ENCODE measurements at places on chromosomes 3 and 15.
A peak's percentile ranks its signal among the peaks of the same experiment; 100 is the strongest.

DNA sequence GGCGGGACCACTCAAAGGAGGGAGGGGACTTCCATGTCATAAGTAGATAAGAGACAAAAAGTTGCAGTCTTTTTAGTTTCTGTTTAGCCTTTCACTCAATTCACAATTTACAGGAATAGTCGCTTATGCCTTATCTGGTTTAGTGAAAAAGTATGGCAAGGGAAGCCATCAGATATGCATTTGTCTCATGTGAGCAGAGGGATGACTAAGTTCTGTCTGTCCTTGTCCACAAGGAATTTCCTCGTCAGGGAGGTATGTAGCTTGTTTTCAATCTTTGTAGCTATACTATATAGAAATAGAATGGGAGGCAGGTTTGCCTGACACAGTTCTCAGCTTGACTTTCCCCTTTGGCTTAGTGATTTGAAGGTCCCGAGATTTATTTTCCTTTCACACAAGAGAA, 882.8 kb downstream of the NAALADL2 start:
- DNase-seq = no peak

DNA sequence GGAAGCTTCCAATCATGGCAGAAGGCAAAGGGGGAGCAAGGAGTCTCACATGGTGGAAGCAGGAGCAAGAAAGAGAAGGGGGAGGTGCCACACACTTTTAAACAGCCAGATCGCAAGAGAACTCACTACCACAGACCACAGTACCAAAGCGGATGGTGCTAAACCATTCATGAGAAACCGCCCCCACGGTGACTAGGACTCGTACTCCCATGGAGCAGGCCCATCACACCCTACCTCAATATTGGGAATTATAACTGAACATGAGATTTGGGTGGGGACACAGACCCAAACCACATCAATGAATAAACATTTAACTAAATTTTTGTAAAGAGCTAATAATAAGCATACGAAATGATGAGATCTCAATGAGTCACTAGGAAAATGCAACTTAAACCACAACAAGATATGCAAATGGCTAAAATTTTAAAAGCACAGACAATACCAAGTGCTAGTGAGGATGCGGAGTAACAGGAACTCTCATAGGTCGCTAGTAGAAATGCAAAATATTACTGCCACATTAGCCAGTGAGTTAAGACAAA, 10.0 kb downstream of the MRPS25 start:
- no peak for DNase-seq

DNA sequence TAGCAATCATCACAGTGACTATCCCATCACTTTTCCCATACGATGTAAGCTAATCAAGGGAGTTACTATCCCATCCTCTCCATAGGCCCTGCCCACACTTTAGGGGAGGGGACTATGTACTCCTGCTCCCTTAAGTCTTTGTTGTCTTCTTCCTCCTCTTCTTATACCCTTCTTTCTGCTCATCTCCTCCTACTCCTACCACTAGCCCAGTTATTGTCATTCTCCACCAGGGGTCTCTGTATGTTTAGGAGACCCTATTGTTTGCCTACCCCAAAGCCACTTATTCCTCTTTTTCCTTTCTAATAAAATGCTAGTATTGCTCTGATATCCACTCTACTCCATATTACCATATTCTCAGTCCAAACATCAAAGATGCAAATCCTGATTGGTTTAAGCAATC, 27.8 kb downstream of the STAC start:
- peak; percentile 9 for DNase-seq

GRCh38 chr15:79682285-79682684, 214.5 kb downstream of the MTHFS start:
- DNase-seq = no peak

DNA sequence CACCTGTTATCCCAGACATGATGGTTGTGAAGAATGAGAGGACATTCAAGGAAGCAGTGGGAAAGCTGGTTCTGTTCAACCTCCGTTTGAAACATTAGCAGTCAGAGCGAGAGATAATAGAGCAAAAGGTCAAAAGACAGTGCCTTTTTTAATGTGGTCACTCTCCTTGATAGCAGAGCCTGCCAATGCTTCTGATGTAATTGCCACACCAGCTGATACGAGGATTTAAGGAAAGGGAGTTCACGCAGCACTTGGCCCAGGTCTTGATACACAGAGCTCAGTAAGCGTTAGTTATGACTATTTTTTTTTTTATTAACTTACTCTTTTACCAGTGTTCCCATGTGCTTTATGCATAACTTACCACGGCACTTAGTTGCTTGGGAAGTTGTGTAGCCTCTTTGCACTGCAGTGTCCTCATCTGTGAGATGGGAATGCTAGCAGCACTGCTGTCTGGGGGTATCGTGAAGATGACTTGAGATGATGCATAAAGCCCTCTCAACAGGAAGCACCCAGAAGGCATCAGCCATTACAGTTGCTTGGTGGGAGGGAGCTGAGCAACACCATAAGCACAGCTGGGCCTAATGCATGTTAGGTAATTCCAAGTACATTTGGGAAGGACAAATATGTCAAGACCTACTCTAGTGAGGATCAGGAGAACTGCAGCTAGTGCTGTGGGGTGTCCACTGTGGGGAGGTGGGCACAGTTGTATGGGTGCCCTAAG, 123.3 kb upstream of the RASGRP1 start:
- no peak for DNase-seq

DNA sequence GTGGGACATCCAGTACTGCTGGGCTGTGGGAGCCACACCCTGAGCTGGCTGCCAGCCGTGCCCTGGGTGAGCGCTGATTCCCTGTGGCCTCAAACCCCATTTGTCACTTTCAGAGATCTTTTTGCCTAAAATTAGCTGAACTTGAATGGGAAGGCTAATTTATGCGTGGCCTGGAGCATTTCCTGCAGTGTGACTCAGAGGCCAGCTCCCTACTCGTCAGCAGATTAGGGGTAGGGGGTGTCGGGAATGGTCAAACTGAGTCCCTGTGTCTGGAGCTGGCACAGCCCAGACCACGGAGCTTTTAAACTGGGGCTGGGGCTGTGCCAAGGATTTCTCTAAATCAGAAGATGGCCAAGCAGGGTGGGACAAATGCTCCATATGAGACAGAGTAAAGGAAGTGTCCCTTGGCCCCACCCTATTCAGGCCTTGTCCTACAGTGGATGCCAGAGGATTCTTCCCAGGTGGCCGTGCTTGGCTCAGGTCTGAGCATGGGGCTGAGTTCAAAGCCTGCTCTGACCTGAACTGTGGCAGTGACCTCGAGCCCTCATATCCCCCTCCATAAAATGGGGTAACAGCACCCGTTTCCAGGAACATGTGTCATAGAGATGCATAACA, 59.7 kb downstream of the ATP2B2 start:
- DNase-seq = peak; percentile 41

GRCh38 chr15:76979331-76979925, 15.5 kb upstream of the PSTPIP1 start:
- no peak for DNase-seq

GRCh38 chr3:192277477-192277876, 449.9 kb downstream of the FGF12 start:
- no peak for DNase-seq

- DNase-seq = no peak
These were observed 29.7 kb downstream of the TJP1 start for GRCh38 chr15:29792426-29793159.

DNA sequence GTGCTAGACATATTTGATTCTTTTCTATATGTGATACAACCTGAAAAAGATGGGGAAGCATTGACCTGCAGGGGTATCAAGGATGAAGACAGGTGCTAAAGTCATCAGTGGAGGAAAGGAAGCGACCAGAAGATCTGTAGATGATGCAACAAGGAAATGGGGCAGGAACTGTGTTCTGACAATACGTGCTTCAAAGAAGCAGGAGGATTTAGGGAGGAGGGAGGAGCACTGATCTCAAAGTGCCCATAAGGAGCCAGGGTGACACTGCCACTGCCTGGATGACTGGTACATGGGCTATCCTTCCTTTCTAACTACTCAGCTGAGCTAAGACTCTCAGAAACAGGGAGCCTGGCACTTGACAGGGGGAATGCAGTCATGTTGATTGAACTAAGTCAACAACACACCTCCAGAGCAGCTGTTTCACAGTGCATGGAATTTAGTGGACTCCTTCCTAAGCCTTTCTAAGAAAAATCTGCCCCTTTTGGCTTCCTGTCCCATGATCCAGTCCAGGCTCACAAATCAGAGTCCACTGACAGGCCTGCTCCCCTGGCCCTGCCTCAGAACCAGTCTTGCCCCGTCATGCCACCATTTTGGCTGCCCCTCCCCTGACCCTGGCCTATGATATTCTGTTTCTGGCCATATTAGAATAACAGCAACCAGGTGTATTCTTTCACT, 12.0 kb downstream of the LYSMD4 start:
- DNase-seq = no peak

DNA sequence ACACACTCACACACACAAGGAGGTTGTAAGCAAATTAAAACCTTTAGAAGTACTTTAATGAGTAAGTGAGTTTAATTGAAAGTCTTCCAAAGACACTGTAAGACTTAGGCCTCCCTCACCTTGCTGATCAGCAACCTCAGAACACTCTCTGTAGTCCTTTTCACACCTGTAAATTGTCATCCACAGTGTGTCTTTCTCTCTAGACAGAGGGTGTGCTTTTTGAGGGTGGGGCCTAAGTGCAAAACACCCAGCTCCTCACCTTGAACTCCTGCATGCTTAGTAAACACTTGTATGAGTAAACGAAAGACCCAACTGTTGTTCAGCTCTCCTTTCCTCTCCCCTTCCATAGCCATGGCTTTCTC, 183.2 kb upstream of the IL12A start:
- DNase-seq = no peak

GRCh38 chr15:30999729-31000128, 8.3 kb upstream of the MTMR10 start:
- no peak for DNase-seq

GRCh38 chr3:106097817-106098435, 229.1 kb upstream of the CBLB start:
- DNase-seq = no peak

DNA sequence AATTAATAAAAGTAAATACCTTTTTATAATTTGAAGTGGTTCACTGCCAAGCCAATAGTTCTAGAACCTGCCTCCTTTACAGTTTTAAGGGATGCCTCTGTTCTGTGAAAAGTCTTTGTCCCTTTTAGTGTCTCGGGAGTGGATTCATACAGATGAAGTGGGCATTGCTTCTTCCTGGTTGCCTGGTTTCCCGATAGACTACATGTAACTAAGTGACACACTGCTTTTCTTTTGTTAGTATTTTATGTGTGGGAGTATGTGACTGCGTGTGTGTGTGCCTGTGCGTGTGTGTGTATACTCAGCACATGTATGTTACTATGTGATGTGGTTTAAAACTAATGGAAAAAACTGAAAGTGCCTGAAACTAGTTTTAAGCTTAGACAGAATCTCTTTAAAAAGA, 21.1 kb downstream of the PSMD6 start:
- no peak for DNase-seq

GRCh38 chr15:30904812-30905211, 1.1 kb downstream of the FAN1 start:
- DNase-seq = no peak

DNA sequence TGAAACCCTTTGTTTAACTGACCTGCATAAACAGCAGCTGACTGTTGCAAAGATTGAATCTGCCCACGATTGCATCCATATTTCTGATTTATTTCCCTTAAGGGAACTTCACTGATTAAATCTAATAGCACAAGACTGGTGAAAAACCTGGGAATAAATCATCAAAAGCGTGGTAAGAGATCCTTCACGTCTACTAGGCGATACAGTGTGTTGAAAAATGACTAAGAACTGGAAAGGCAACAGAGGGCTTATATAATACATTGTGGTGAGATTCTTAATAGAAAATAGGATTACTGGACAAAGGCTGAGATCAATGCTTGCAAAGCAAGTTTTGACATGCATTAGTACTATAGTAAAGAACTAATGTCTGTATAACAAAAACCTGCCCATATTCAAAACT, 49.0 kb downstream of the POLQ start:
- no peak for DNase-seq

DNA sequence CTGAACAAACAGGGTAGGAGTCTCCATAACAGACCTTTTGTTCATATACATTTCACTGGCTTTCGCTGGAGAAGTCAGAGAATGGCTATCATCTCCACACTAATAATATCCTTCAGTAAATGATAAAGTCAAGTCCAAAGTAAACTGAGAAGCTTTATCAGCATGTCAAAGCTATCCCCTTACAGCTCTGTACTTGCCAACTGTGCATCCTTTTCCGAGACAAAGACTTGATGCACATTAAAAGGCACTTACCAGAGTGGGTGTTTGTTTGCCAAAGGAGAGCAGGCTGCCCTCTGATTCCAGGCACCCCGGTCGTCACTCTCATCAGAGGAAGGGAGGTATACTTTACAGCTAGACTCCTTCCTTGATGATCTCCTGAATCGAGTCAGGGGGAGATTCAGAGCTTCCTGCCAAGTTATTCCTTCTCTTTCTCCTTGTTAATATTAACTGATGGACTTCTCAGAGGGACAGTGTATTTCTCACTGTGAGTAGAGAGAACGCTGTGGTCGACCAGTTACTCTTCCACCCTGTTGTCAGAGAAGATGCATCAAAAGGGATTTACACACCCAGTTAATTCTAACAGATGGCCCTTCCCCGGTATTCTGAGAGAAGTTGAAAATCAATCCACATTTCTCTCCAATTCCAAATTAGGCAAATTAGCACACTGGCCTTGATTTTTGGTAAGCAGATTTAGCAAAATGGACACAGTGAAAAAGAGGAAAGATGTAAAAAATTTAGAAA, 504.7 kb upstream of the NR2F2 start:
- DNase-seq = no peak

- DNase-seq = no peak
These were observed 222.8 kb upstream of the UBE2E2 start for GRCh38 chr3:22980346-22980745.

DNA sequence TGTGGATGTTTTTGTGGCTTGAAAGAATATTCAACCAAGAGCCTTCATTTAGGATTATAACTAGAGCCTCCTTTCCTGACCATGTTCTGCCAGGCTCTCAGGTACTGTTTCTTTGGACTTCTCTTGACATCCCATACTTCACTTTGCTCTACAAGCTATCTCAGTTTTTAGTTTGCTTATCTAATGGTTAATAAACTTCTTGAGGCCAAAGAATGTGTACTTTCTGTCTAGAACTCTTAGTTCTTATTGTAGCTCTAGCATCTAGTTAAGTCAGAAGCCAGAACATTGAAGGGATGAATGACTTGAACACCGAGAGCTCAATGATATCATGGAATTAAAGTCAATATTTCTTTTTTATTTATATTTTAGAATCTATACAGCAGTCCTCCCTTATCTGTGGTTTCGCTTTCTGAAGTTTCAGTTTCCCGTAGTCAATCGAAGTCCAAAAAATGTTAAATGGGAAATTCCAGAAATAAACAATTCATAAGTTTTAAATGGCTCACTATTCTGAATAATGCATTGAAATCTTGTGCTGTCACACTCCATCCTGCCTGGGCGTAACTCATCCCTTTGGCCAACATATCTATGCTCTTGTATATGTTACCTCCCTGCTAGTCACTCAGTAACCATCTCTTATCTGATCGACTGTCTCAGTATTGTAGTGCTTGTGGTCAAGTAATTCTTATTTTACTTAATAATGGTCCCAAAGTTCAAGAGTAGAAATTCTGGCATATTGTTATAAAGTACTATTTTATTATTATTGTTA, 368.6 kb upstream of the RBMS3 start:
- DNase-seq = no peak

DNA sequence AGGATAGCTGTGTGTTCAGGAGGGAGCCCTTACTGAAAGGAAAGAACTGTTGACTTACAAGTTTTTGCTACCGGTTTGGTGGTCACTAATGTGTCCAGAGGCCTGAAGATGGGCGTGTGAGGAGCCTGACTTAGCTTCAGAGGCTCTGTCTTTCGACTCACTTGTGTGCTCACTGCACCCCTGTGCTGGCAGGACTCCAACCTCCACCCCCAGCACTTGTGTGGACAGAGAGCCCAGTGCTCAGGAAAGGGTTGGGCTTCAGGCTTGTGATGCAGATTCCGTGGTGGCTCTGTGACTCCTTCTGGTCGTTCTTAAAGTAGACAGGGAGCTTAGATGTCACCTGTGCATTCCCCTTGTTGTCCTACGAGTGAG, 100.9 kb downstream of the PGPEP1L start:
- DNase-seq = no peak
